ENCODE measurements at places on chromosomes 1 and 21. TPM values are rescaled to one million over a fixed set of nuclear protein-coding genes. Genes with fewer than 3 reads are reported as not detected.

RGS13 gene
- not detected for total RNA-seq

OR6K3 gene
- total RNA-seq = not detected

CELSR2 gene
- 5.8 TPM for total RNA-seq

LRRIQ3 gene
- total RNA-seq = 0.56 TPM

AMY1A gene
- total RNA-seq = not detected

- no peak overlapping the region for H3K4me3 ChIP-seq
- no peak overlapping the region for H3K27ac ChIP-seq
- DNase-seq = no peak
- H3K36me3 ChIP-seq = no peaks in the 10 kb centered on the region
- no peaks in the 10 kb centered on the region for H3K4me1 ChIP-seq
- no peaks in the 10 kb centered on the region for H3K27me3 ChIP-seq
Measured at GRCh38 chr21:29867796-29868195, 72.0 kb downstream of the GRIK1 start.

GRCh38 chr1:7292714-7293419, 478.2 kb upstream of the VAMP3 start:
- H3K4me3 ChIP-seq = no peak overlapping the region
- DNase-seq = no peak
- peaks cover 16% of the 10 kb centered on the region for H3K4me1 ChIP-seq
- H3K27ac ChIP-seq = no peak overlapping the region

All from gastrocnemius medialis (tissue), 4 donors.